ENCODE measurements at places on chromosomes 13 and 19.

DNA sequence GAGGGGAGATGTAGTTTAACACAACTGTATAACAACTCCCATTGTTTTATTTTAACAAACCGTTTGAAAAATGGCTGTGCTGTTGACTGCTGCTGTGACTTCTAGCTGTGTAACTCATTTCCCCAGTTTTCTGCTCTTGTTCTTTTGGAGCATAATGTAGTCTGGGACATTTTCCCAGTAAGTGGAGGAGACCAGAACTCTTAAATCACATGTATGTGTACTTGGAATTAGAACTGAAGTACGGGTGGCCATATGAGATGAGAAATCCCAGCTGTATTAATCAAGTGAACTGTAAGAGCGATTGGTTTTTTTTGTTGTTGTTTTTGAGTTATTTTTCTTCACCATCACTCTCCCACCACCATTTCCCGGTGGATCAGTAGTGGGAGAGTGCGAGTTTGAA is 49.4 kb upstream of the RNF113B start:
- DNase-seq, result no peak

GRCh38 chr19:49799798-49800376 is 13.2 kb downstream of the FUZ start:
- DNase-seq, result no peak

DNA sequence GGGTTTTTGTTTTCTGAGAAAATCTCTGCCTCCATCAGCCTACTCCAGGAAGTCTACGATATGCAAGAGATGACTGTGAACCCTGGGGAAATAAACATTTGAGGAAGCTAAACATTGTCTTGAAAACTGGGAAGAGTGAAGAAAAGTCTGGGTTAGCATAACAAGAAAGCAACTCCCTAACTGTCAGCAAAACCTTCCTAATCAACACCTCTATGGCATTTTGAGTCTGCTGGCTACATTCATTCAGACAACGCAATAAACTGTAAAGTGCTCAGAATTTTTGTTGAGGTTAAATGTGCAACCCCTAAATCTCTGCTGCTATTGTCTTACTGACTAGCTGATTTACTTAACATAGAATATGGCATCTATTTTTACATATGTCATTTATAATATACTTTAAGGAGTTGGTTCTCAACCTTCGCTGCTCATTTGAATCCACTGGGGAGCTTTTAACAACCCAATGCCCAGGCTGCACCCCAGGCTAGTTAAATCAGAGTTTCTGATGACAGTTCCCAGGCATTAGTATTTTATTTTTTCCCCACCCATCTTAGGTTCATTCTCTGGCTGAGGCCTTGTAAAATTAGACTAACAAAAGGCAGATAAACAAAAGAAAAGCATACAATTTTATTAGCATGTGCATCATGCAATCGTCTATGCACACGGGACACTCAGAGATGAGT is 45.3 kb upstream of the SERTM1 start:
- DNase-seq, result no peak

- no peak for DNase-seq
Measured at GRCh38 chr13:109788372-109789111, 2.2 kb upstream of the IRS2 start.

DNA sequence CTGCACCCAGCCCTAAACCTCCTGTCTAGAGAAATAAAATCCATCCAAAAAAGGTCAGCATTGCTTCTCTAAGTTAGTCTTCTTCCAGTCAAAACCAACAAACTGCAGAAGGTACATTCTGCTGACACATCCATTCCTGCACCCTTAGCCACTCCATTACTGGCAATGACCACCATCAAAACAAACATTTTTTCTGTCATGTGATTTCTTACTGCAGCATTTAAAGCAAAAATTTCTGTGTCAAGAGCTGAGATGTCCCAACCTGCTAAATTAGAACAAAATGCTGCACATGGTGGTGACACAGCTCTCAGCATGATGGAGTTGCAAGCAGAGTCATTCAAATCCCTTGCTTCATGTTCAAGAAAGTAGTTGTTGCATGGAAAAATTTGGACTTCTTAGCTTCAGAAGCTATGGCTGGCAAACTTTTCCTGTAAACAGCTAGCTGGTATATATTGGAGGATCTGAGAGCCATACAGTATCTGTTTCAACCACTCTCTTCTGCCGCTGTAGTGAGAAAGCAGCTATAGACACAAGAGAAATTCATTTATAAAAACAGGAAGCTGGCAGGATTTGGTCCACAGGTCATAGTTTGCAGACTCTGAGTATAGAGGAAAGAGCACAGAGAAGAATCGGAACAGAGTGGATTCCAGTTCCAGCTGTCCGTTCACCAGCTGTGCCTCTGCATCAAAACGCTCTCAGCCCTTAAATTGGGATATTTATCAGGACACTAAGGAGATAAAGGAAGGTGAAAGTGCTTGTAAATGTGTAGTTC is 17.4 kb downstream of the RUBCNL start:
- DNase-seq, result peak; percentile 79

- no peak for DNase-seq
Measured at GRCh38 chr13:60044321-60044720, 119.4 kb downstream of the DIAPH3 start.

GRCh38 chr19:49224879-49225278 is 67.3 kb downstream of the TRPM4 start:
- peak; percentile 34 for DNase-seq

GRCh38 chr13:86121881-86122280 is 322.7 kb upstream of the SLITRK6 start:
- no peak for DNase-seq

- no peak for DNase-seq
Measured at GRCh38 chr19:43872547-43873336, 45.6 kb downstream of the ZNF283 start.

DNA sequence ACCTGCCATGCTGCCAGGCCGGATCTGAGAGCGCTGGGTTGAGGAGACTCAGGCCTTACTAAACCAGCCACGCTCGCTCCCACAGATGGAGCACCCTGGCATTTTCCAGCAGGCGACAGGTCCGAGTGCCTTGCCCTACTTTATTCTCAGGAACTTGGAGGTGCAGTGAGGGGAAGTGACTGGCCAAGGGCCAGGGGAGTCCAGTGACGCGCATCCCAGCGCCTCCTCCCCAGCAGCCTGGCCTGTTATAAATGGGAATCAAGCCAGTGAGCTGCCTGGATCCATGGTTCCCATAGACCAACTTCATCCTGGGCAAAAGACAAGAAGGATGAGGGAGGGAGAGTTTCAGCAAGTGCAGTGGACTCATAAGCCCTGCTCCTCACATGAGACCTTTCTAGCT is 35.5 kb downstream of the TMED1 start:
- DNase-seq, result no peak

DNA sequence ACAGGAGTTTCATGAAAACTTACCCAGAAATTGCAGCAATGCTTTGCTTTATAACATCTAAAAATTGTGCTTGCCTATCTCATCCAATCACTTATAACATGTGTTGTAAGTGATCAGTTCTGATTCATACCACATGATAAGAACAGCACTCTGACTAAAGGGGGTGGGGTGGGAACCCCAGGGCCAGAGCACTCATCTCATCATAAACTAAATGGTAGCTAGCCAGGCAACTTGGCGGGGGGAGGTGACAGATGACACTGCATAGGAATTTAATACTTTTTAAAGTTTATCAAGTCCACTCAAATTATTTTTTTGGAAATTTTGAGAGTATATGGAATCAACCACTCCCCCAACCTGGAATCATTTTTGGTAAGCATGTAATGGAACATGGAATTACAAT is 42.1 kb downstream of the FOXO1 start:
- peak; percentile 29 for DNase-seq

- DNase-seq, result no peak
Measured at GRCh38 chr19:51417810-51418157, 342 bp upstream of the SIGLEC10 start.

GRCh38 chr13:101190976-101191375 is 225.3 kb downstream of the NALCN start:
- DNase-seq, result no peak

DNA sequence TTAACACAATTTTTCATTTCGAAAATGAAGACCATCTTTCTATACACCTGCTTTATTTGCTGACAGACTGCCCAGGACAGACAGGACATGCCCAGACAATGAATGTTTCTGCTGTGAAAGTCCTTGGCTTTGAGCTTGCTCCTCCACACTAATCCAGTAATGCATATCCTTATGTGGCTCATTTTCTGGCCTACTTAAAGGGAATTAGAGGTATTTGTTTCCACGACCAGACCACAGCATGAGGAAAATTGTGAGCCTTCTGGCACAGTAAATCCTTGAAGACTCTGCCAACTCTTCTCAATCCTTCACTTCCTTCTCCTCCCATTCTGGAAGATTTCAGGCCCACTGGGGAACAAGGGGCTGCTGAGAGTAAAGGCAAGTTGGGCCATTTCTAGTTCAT is 25.7 kb downstream of the CCDC70 start:
- DNase-seq, result no peak

DNA sequence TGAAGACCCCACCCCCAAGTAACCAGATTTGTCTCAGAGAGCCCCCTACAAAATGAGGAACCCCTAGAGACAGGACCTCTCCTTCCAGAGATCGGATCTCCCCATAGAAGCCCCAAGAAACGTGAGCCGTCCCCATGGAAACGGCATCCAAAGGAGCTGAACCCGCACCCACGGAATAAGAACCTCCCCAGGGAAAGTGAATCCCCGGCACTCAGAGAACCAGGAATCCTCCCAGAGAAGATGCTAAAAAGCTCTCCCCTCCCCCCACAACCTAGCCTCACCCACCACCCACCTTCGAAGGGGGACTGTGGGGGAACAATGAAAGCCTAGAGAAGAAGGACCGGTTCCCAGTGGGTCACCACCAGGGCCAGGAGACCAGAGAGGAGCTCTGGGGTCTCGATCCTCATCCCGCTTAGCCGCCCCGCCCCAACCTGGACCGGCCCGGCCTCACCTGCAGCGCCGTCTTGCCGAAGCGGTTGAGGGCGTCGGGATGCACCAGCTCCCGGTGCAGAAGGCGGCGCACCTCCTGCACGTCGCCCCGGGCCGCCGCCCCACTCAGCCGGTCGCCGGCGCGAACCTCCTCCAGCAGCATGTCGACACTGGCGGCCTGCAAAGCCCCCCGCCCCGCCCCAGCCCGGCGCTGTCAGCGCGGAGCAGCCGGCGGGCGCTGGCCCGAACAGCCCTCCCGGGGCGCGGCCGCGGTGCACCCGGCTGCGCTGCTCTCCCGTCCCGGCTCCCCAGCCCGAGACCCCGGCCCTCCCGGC is 535 bp downstream of the CDKN2D start:
- no peak for DNase-seq

GRCh38 chr19:48760504-48761205 is 5.3 kb downstream of the FGF21 start:
- DNase-seq, result no peak

- no peak for DNase-seq
Measured at GRCh38 chr13:59493436-59493965, 670.2 kb downstream of the DIAPH3 start.

GRCh38 chr19:5971714-5972354 is 6.1 kb downstream of the RANBP3 start:
- DNase-seq, result no peak

DNA sequence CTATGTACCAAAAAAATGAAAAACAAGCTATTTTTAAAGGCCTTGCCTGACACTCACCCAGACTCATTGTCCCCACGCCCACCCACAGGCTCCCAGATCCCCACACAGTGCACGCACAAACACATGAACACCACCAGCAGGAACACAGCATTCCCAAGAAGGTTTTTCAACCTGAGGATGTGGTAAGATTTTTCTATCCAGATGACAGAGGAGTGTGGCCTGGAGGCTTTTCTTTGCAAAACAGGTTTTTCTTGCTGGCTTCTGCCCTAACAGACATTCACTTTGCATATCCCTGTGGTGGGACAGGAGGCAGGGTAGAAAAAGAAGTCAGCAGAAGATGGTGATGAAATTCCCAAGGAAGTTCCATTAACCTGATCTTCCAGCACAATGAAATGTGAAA is 97.8 kb downstream of the KLF12 start:
- no peak for DNase-seq

- DNase-seq, result no peak
Measured at GRCh38 chr13:73261739-73262216, 203.0 kb downstream of the KLF5 start.

DNA sequence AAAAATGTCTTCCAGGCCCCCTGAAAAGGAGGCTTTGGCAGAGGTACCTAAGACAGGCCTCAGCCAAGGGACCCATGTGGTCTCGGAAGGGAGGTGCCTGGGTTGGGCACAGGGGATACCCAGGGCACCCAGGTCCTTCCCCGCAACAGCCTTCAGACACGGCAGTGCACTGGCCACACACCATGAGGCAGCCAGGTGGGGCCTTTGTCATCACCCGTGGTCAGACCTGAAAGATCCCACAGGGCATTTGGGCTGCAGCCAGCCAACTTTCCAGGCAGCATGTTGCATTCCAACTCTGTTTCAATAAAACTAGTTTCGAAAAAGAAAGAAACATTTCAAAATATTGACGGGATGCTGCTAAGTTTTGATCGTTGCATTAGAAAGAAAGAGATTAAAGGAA is 4.7 kb upstream of the TUBGCP3 start:
- no peak for DNase-seq

DNA sequence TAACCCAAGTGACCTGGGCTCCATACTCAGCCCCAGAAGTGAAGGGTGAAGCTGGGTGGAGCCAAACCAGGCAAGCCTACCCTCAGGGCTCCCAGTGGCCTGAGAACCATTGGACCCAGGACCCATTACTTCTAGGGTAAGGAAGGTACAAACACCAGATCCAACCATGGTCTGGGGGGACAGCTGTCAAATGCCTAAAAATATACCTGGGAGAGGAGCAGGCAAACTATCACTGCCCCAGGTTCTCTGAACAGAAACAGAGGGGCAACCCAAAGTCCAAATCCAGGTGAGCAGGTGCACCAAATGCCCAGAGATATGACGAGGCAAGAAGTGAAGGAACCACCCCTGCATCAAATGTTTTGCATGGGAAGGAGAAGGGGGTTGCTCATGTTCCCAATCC is 6.1 kb upstream of the CEACAM7 start:
- no peak for DNase-seq

DNA sequence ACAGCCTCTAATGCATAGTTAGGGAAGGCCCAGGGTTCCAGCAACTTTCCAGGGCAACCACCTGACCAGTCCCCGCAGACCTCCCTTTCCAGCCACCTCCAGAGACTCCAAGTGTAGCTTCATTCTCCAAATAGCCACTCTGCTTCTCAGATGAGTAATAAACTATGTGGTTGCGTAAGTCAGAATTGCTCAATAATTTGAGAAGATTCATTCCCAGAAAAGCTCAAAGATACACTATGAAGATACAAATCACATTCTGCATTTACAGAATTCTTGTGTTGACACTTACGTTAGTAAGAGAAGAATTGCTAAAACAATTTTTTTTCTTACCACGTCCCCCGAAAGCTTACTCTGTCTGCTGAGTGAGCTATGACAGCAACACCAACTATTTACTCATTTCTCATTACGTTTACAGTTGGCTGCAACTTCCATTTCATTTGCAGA is 8.2 kb upstream of the LATS2 start:
- DNase-seq, result peak; percentile 79

GRCh38 chr13:110214637-110215036 is 92.3 kb downstream of the COL4A1 start:
- DNase-seq, result no peak

GRCh38 chr19:1507192-1507660 is 5.6 kb downstream of the ADAMTSL5 start:
- DNase-seq, result no peak

GRCh38 chr19:39676004-39676403 is 20.3 kb downstream of the LGALS16 start:
- no peak for DNase-seq

- DNase-seq, result peak; percentile 66
Measured at GRCh38 chr13:100394005-100394695, 194.4 kb downstream of the GGACT start.
